Activated T-cell treated with anti-CD3 and anti-CD28 coated beads, Interleukin-2, amount 50 U/mL, for 4 hours (primary cell): ENCODE measurements at places on chromosomes 1 and 21. TPM values are rescaled to one million over a fixed set of nuclear protein-coding genes. Genes with fewer than 3 reads are reported as not detected.

AKT3 gene
- total RNA-seq, result 19.1 TPM

CD101 gene
- total RNA-seq, result 1.2 TPM

GJA9 gene
- not detected for total RNA-seq

RPE65 gene
- not detected for total RNA-seq

RNASEL gene
- total RNA-seq, result 1.7 TPM

KRTAP21-2 gene
- total RNA-seq, result not detected

BARHL2 gene
- total RNA-seq, result not detected

TBX15 gene
- not detected for total RNA-seq

TCHH gene
- not detected for total RNA-seq

ANP32E gene
- 101 TPM for total RNA-seq

IQGAP3 gene
- 0.18 TPM for total RNA-seq

TMEM51 gene
- not detected for total RNA-seq

TNNT2 gene
- total RNA-seq, result not detected

DNA sequence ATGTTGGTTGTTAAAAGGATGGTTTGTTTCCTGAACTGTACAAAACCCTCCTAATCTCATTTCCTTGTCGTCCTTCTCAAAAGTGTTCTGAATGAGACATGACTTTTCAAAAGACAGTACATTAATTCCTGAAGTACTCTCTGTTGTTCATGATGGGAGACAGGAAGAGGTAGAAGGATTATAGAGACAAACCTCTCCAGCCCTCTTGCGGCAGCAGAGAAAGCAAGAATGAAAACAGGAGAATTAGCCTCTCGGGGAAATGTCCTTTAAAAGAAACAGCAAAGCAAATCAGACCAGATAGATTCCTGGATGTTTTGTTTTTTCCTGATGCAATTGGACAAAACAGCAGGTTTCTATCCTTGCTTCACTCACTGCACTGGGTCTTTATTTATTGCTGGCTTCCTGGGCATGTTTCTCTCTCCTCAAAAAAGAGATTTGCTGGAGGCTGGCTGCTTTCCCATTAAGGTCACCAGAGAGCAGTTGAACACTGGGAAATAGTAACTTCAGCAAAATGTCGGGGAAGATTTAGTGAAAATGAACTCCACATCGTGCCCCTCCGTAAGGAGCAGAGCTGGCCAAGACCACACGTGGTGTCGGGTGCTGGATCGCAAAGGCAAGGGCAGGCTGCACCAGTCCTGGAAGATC, 145.8 kb upstream of the SYT6 start:
- no peak for DNase-seq

- DNase-seq, result no peak
These were observed 259.6 kb upstream of the ST6GALNAC5 start for GRCh38 chr1:76607717-76608116.

DNA sequence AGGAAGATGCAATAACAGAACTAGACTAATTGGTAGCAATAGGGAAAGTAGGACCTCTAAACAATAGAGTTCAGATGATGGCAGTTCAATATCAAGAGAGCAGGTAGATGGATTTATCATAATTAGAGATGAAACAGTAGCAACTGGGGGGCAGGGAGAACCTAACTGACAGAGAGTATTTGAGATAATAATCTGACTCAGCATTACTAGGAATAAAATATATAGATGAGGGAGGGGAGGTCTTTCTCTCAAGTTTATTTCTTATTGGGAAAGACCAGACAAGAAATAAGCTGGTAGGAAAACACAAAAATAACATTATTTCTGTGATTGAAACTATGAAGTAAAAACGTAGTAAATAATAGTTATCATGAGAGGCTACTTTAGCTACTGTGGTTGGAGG, 1656.7 kb upstream of the B3GALT2 start:
- no peak for DNase-seq

DNA sequence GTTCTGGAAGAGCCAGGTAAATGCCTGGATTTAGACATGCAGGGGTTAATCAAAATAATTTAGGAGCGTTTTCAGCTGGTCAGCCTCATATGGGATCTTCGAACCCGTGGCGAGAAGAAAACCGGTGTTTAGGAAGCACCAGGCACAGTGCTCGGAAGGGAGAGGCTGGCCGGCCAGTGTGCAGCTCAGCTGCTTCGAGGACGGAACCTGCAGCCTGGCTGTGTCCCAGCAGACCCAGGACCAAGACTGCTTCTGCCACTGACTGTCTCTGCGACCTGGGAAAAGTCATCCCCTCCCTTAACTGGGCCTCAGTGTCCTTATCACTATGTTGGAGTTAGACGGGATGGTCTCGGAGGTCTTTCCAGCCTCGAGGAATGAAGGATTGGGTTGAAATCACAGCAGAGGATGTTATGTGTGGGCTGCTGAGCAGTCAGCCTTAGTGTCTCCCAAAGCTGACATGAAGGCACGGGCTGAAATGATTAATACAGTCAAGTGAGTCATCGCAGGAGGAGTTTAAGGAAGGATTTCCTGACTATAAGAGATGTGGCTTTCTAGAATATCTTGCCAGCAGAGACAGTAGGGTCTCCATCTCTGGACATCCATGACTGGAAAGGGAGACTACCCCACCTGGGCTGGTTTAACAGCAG, 20.8 kb downstream of the PPFIA4 start:
- DNase-seq, result no peak

DNA sequence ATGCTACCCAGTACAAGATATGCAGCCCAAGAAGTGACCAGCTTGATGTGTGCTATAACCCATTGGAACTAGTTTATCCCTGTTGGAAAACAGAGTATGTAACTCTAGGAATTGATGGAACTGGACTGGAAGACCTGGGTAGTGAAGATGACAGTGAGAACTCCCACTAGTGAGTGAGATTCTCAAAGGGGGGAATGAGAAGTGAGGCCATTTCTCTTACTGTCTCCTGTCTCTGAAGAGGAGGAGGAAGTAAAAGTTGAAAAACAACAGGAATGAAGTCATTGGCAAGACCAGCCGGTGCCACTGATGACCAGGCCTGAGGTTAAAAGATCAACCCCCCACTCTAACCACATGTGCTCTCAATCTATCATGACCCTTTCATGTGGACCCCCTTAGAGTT, 20.9 kb downstream of the PLA2G2F start:
- no peak for DNase-seq

GRCh38 chr21:42569732-42570301, 56.2 kb downstream of the SLC37A1 start:
- DNase-seq, result no peak

DNA sequence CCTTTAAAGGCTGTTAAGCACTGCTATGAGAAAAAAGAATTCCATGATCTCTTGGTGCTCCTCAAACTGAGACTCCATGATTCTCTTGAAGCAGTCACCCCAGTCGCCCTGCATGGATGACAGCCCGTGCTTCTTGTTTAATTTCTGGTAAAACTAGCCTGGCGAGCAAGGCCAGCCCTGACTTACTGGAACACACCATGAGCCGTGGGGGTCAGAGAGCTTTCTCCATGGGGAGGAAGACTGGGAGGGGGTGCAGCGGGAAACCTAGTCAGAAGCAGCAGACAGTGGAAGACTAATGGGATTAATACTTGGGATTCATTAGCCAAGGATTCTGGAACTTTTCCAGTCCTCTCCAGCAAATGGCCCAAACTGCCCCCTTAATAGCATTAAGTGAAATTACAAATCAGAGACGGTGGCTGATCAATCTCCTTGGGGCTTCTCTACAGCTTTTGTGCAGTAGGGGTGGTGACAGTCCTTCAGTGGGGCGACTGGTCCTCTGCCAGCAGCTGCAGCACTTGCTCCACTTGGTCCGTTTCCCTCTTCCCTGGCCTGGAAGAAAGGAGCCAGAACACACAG, 57.2 kb upstream of the LRRN2 start:
- no peak for DNase-seq

- DNase-seq, result no peak
These were observed 215.8 kb downstream of the MATN1 start for GRCh38 chr1:30507401-30508174.

GRCh38 chr1:185528084-185528676, 206.0 kb upstream of the HMCN1 start:
- no peak for DNase-seq

DNA sequence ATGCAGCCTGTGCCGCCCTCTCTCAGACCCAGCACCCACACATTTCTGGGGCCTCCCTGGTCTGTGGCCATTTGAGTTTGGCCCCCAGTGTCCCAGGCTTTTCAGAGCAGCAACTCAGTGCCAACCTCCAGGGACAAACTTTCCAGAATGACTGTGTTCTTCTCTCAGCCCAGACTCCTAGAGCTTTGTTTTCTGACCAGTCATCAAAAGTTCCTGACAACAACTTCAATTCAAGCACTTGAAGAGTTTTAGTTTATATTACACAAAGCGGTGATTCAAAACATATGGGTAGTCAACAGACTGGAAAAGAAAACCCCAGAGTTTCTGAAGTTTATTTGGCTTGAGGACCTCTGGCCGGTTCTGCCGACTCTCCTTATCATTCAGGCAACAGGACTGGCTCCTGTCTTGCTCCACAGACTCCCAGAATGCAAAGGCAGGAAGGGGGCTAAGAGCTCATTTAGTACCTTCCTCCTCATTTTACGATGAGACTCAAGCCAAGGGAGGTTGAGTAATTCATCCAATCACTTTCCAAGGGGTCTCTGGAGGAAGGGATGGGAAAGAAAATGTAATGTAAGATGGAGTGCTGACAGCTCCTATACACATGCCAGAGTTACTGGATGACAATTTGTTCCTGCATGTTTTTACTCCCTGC, 27.0 kb upstream of the TIAM1 start:
- DNase-seq, result no peak

- no peak for DNase-seq
These were observed 15.9 kb upstream of the SPOCD1 start for GRCh38 chr1:31831397-31832378.

- no peak for DNase-seq
These were observed 81.4 kb downstream of the SLC44A5 start for GRCh38 chr1:75529488-75529887.

GRCh38 chr1:116755681-116756080, 1.5 kb downstream of the CD2 start:
- DNase-seq, result no peak

DNA sequence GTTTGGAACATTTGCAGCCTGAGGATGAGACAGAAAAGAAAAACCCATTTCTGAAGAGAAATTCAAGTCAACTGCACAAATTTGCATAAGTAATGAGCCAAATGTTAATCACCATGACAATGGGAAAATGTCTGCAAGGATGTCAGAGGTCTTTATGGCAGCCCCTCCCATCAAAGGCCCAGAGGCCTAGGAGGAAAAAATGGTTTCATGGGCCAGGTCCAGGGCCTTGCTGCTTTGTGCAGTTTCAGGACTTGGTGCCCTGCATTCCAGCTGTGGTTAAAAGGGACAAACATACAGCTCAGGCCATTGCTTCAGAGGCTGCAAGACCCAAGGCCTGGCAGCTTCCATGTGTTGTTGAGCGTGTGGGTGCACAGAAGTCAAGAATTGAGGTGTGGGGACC, 13.4 kb downstream of the RBM11 start:
- no peak for DNase-seq

- no peak for DNase-seq
These were observed 249.8 kb downstream of the SETD4 start for GRCh38 chr21:35810431-35810970.

DNA sequence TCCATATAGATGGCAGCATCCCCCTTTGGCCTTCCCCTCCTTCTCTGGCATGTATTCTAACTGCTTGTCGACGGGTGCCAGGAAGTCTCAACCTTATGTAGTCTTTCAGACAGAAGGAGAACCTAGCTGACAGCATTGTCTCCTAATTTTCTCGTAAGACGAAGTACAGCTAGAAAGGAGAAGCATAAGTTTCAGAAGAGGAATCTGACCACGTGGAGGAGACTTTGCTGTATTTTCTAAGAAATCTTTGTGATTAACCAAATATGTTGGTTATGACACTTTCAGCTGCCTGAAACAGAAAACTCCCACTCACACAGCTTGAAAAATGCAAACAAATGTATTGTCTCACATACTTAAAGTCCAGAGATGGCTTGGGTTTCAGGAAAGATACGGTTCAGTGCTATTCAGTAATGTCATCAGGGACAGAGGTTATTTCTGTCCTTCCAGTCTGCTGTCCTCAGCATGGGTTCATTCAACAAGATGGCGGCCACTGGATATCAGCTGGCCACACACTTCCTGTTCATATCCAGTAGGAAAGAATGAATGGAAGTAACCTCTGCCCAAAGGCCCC, 109.5 kb upstream of the ZNF648 start:
- no peak for DNase-seq

- no peak for DNase-seq
These were observed 98.6 kb downstream of the SIK1 start for GRCh38 chr21:43328185-43328957.

GRCh38 chr1:115172270-115172669, 83.0 kb upstream of the TSPAN2 start:
- no peak for DNase-seq
